ENCODE measurements at places on chromosomes 2 and 18.

GRCh38 chr18:36186461-36187192 lies 670 bp upstream of the MOCOS start:
- no peak for DNase-seq

GRCh38 chr2:198114064-198114463 lies 309.7 kb downstream of the PLCL1 start:
- DNase-seq, result no peak

GRCh38 chr2:60312618-60313017 lies 240.8 kb downstream of the BCL11A start:
- no peak for DNase-seq

- DNase-seq, result no peak
Measured at GRCh38 chr2:224722770-224723169, 6.6 kb upstream of the CCDC195 start.

GRCh38 chr2:150479075-150479915 lies 8.2 kb downstream of the RND3 start:
- no peak for DNase-seq

- DNase-seq, result no peak
Measured at GRCh38 chr2:155178921-155179320, 480.4 kb downstream of the KCNJ3 start.

DNA sequence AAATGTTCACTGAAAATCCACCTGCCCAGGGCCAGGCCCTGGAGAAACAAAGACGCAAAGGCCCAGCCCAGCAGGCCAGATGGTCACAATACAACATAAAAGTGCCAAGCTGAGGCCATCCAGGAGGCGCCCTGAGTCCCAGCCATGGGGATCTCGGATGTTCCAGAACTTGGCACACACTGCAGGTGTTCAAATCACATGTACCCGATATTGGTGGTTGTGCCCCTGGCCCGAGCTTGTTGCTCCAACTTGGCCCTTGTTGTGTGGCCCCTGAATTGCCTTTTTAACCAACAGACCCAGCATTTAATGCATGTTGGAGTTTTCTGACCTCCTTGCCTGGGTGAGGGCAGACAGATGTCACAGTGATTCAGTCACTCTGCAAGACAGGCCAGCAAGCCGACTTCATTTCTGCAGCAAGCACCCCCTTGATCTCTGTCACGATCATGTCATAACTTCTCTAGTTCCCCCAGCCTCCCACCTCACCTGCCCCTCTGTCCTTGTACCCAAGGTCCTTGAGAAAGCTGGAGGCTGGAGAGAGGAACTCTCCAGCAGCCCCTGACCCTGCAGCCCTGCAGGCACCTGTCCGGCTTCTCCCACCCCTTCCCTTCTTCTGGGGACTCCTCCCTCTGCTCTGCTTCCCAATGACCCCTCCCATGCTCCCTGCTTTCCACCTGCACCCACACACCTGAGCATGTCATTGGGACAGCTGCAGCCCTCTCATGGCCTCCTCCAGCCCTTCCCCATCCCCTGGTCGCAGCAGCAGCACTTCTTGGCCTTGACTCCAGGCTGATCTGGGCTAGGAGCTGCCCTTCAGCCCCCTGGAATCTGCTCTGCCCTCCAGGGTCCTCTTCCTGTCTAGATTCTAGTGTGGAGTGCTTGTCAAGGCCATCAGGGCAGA lies 9.1 kb downstream of the NGEF start:
- no peak for DNase-seq

- no peak for DNase-seq
Measured at GRCh38 chr18:76188097-76188496, 306.9 kb downstream of the ZNF516 start.

DNA sequence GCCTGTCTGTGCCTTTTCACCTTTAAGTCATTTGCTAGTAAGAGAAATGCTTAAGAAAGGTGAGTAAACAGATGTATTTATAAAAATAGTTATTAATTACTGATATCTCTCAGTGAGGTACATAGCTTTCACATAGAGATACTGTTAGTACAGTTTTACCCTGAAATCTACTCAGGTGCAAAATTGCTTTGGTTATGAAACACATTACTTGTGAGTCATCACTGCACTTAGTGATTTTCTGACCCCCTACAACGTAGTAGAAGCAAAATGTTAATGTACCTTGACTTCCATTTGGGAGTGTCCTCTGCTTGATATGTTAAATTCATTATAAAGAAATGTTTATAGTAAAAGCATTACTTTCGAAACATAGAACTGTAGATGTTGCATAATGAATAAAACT lies 6.5 kb downstream of the GLS start:
- no peak for DNase-seq

DNA sequence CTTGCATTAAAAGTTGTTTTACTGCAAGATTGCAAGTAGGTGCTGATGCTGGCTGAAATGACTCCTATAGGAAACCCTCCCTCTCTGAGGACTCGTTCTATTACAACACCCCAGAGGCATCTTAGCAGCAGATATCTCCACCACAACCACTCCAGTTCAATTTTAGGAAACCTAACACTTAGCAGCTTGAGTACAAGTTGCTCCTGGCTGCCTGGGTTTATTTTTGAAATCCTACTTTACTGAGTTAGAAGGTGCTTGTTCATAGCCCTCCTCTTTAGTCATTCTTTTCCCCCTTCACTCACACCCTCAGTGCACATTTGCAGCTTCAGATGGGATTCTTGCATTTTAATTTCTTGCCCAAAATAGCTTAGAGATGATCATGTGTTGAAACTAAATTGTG lies 111.5 kb downstream of the MTCL1 start:
- no peak for DNase-seq

GRCh38 chr2:158221063-158222020 lies 119.7 kb downstream of the UPP2 start:
- DNase-seq, result no peak

- no peak for DNase-seq
Measured at GRCh38 chr2:96969321-96969720, 17.1 kb downstream of the FAM178B start.

DNA sequence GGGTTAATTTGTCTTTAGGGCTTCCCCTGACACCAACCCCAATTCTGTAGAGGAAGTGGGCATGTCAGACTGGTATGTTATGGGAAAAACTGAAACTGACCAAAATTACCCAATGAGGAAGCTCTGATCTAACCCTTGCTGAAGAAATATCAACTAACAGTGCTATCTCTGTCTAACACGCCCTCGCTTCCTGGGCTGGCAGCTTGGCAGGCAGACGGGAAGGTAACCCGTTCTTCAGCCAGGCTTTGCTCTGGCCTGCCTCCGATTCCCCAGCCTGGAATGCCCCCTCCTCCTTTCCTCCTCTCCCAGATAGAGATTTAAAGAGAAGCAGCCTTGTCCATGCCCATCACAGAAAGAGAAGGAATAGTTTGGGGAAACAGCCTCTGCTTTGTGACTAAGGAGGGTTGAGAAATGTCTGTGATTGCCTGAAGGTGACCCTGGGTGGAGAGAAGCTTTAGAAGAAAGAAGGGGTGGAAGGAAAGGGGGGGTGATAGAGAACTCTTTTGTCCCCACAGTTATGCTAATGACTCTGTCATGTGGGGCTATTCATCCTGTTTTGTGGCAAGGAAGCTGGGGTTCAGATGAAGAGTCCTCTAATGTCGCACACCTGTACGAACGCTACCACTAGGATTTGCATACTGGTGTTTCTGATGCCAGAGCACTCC lies 15.4 kb downstream of the HK2 start:
- no peak for DNase-seq

GRCh38 chr2:168574856-168575630 lies 119.0 kb downstream of the CERS6 start:
- no peak for DNase-seq

DNA sequence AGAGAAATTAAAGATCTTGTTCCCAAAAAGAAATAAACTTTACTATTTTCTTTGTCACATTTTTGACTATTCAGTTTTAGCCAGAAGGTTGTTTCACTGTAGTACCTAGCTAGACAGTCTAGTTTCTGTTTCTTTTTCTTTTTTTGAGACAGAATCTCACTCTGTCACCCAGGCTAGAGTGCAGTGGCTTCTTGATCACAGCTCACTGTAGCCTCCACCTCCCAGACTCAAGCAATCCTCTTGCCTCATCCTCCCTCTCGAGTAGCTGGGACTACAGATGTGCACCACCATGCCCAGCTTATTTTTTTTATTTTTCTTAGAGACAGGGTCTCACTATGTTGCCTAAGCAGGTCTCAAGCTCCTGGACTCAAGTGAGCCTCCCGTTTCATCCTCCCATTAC lies 2.2 kb downstream of the RBM45 start:
- no peak for DNase-seq

GRCh38 chr2:197208024-197208423 lies 102.6 kb downstream of the ANKRD44 start:
- no peak for DNase-seq
